ENCODE measurements at places on chromosomes 16 and 17.

DNA sequence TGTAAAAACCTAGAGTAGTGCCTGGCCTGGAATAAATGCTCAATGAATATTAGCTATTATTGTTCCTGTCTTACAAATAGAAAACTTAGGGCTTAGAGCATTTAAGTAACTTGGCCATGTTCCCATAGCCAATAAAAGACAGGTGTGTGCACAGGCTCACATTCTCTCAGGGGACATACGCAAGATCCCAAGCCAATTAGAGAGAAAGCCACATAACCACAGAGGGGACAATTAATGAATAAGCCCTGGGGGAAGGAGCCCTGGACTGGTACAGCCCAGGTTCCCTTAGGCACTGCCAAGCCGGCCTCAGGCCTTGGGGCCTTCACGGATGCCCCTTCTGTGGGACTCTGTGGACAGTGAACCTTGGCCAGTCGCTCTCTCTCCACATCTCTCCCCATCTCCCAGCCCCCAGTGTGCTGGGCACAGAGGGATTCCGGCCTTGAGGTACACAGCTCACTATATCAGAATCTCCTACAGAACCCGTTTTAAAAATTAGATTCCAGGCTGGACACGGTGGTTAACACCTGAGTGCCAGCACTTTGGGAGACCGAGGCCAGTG is 27.3 kb upstream of the ABCC12 start:
- DNase-seq = no peak

DNA sequence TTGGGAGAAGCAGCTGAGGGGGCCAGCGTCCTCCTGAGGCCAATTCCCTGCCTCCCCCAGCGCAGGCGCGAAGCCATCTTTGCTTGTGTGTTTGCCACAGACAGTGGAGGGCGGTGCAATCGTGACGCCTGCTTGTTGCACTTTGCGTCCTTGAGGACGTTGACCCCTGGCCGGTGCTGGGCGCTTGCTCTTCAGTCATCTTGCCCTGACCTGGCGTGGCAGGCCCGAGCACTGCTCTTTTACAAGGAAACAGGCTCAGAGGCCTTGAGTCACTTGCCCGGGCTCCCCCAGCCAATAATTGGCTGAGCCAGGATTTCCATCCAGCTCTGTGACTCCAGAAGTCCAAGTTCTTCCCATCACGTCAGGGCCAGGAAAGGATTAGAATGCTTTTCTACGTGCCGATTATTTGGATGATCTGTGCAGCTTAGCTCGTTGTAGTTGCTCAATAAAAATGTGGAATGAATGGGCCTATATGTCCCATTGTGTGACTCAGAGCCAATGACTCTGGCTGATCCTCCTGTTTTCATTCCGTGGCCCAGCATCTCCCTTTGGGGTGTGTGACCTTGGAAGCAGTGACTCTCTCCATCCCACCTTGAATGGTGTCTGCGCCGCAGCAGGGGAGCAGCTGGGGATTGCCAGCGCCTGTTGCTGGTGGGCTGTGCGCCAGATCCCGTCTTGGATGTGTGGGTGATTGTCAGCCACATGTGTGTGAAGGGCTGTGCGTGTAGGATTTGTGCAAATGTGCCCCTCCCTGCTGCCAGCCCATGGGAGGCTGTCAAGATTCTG is 214.1 kb downstream of the SEC14L1 start:
- DNase-seq = no peak

GRCh38 chr16:69399361-69399760 is 13.6 kb upstream of the TERF2 start:
- DNase-seq = no peak

DNA sequence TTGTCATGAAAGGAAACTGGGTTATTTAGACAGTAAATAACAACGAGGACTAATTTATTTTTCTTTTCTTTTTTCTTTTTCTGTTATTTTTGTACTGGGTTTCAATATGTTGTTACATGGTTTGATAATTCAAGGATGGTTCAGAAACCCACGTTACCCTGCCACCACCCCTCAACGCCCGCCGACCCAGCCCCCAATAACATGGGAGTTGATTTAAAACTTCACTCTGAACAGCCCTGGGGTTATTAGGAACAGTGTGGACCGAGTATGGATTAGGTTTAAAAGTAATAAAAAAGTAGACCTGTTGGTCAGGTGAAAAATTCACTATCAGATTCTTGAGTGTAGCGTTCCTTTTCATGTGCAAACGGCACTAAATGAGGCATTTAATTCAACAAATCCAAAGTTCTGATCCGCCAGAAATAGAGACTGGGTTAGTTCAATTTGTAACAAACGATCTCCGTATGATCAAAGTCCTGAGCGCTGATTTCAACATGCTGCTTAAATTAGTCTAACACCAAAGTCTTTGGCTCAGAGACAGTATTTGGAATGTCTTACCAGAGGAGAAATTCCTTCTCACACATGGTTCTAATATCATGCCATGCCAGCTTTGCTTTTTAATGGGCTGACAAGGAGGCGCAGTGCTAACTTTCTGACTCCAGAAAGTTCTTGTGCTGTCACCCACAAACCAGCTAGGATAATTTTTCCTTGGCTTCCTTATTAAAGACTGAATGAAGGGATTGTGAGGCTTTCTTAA is 173.1 kb upstream of the IRX3 start:
- no peak for DNase-seq

- no peak for DNase-seq
Observed at GRCh38 chr16:75244225-75244809, 7.1 kb downstream of the BCAR1 start.

- peak; percentile 75 for DNase-seq
Observed at GRCh38 chr17:7404737-7405349, 946 bp upstream of the TMEM256 start.

DNA sequence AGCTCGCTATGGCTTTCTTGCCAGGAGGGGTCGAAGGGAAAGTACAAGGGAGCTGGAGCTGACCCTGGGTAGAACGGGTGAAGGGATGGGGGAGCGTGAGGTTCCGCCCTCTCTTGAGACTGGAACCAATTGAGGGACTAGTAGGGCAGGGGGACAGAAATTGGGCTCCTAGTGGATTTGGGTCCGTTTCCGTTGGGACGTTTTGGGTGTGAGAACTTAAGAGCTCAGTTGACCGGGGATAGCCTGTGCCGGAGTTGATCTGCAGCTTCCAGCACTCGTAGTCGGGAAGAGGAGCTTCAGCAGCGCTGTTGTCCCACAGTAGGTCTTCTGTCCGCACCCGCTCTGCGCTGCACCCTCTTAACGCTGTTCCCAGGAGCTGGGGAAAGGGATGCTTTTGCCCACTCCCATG is 481 bp downstream of the CNTROB start:
- DNase-seq = peak; percentile 19

- DNase-seq = peak; percentile 39
Observed at GRCh38 chr17:72465191-72466024, 344.6 kb downstream of the SOX9 start.

DNA sequence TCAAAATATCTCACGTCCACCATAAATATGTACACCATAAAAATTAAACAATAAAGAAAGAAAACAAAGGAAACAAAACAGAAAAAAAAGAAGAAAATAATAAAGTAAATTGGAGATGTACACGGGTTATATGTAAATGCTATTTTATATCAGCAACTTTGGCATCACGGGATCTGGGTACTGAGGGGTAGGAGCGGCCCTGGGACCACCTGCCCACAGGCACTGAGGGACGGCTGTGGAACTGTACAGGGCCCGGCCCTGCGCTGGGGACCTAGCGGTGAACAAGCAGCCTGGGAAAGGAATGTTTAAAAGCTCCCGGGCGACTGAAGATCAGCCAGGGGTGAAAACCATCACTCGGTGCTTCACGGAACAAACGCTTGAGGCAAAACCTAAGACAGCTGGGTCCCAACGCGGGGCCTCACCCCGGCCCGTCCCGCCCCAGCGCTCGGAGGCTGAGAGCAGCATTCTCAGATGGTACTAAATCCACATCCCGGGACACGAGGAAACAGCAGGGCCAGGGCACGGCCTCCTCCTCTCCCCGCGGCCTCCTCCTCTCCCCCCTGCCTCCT is 31.2 kb downstream of the NXN start:
- peak; percentile 55 for DNase-seq

GRCh38 chr16:2476345-2476720 is 1.4 kb downstream of the TBC1D24 start:
- DNase-seq = no peak

DNA sequence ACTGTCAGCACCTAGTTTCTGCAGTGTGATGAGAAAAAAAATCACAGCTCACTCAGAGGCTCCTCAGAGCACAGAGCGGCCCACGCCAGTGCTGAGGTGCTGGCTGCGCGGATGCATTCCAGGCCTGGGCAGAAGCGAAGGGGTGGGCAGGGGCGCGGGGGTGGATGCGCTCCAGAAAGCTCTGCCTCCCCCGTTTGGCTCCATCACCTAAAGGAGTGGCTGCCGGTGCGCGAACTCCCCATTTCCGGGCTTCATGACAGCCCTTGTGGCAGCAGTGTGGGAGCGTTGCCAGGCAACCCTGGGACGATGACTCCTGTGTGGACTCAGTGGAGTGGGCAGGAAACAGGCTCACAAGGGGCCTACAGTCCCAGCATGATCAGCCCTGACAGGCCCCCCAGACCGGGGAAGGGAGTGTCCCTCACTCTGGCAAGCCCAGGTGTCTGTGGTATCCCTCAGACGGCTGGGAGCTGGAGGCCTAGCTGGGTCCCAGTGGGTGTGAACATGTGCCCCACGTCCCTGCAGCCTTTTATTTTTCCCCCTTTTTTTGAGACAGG is 32.8 kb upstream of the NUDT16L1 start:
- peak; percentile 58 for DNase-seq

- DNase-seq = no peak
Observed at GRCh38 chr17:61404663-61404912, 4.9 kb downstream of the TBX2 start.

DNA sequence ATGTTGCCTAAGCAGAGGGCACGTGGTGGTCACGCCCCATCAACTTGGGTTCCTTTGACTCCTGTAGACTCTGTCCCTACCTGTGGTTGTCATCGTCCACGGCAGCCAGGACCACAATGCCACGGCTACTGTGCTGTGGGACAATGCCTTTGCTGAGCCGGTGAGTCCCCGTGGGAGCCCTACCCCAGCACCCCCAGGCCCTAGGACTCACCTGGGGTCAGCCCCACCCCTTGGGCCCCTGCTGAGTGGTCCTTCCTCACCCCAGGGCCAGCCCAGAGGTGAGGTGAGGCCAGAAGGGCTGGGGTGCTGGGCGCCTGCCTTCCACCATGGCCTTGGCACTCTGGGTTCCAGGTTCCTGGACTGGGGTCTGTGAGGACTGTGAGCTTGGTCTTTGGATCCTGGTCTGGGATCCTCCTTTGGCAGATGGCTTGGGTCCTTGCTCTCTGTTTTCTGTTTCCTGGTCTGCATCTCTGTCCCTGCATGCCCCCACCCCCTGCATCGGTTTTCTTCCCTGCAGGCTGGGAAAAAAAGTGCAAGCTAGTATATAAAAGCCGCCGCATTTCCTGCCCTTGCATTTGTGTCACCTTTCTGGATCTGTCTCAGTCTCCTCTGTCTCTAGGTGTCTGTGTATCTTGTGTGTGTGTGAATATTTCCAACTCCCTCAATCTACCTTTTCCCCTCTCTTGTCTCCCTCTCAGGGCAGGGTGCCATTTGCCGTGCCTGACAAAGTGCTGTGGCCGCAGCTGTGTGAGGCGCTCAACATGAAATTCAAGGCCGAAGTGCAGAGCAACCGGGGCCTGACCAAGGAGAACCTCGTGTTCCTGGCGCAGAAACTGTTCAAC is 17.5 kb downstream of the STAT5A start:
- DNase-seq = no peak

- no peak for DNase-seq
Observed at GRCh38 chr16:76278980-76279379, 1.8 kb downstream of the CNTNAP4 start.

DNA sequence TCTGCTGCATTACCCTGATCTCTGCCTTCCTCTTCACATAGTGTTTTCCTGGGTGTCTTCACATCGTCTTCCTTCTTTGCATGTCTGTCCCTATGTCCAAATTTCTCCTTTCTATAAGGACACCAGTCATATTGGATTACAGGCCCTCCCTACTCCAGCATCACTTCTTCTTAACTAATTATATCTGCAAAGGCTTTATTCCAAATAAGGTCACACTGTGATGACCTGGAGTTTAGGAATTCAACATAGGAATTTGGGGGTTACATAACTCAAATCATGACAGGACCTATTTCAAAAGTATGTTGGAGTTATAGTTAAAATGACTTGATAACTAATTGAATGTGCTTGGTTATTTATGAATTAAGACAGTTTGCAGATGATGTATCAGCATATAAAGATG is 490.5 kb upstream of the ERCC4 start:
- no peak for DNase-seq

DNA sequence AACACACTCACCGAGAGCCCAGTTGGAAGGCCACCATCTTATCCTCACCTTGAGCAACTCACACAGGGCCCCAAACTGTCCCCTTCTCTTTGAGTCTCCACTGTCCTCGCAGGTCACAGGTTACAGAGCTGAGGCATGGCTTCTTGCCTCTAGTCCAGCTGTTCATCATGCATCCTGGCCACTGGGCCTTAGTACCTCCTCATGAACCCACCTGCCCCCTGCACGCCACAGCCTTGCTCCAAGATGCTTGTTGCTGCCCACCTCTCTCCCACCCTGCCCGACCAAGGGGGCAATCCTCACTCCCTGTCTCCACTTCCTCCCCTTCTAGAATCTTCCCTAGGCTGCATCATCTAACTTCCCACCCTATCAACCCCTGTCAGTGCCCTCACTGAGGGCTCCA is 17.1 kb downstream of the CDH5 start:
- DNase-seq = no peak

- DNase-seq = no peak
Observed at GRCh38 chr16:2879854-2880508, 3.0 kb upstream of the FLYWCH2 start.

DNA sequence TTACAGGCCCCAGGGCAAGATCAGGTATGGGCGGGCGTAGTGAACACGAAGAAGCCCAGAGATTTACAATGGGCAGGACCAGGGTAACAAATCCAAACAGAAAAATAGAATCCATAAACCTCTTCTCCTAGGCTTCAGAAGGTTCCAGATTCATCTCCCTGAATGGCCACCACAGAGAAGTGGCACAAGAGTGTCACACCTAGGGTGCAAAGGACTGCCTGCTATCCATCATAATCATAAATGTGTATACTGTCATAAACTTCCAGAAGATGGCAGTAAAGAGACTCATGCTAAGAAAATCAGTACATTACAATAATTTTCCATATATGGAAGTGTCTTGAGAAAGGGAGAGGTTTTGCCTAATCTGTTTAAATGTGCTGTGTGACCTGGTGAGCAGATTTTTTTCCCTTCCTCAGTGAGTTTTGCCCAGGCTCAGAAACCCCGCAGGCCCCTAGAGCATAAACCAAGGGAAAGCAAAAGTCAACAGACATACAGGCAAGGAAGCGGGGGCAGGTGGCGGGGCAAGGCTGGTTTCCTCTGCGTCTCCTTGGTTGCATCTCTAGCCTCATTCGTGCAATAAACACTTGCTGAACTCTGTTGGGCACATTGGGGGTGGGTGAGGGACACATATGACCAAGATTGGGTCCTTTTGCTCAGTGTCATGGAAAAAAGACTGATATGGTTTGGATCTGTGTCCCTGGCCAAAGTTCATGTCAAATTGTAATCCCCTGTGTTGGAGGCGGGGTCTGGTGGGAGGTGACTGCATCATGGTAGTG is 92.0 kb upstream of the CDH5 start:
- DNase-seq = no peak

GRCh38 chr16:67801883-67802282 is 4.5 kb downstream of the RANBP10 start:
- no peak for DNase-seq

GRCh38 chr17:40348562-40349476 is 15.7 kb downstream of the GJD3 start:
- DNase-seq = no peak

- DNase-seq = no peak
Observed at GRCh38 chr16:83247767-83248372, 559.9 kb upstream of the HSBP1 start.

Measured in nephron progenitor cell (in vitro differentiated cells).